ENCODE measurements at places on chromosomes 13 and 19.

- DNase-seq, result peak; percentile 91
Observed at GRCh38 chr13:27353166-27353583, 71.2 kb upstream of the GTF3A start.

GRCh38 chr13:99357131-99357596 is 50.0 kb upstream of the GPR183 start:
- no peak for DNase-seq

GRCh38 chr13:30111810-30112209 is 195.5 kb downstream of the KATNAL1 start:
- peak; percentile 41 for DNase-seq

DNA sequence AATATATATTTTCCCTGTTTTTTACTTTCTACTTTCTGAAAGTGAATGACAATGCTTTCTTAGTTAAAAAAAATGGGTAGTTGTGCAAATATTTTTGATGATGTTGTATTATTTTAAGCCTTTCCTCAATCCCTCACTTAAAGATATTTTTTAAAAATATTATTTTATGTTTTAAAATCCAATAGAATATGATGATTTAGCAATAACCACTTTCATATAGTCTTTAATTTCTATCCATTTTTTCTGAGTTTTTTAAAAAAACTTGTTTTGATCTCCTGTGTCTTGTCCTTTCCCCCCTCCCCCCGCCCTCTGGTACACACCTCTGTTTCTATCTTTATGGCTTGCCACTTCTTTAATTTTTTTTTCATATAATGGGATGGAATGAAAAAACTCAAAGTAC is 362.0 kb upstream of the SLITRK6 start:
- no peak for DNase-seq

GRCh38 chr13:29761815-29762214 is 88.6 kb downstream of the UBL3 start:
- DNase-seq, result no peak

DNA sequence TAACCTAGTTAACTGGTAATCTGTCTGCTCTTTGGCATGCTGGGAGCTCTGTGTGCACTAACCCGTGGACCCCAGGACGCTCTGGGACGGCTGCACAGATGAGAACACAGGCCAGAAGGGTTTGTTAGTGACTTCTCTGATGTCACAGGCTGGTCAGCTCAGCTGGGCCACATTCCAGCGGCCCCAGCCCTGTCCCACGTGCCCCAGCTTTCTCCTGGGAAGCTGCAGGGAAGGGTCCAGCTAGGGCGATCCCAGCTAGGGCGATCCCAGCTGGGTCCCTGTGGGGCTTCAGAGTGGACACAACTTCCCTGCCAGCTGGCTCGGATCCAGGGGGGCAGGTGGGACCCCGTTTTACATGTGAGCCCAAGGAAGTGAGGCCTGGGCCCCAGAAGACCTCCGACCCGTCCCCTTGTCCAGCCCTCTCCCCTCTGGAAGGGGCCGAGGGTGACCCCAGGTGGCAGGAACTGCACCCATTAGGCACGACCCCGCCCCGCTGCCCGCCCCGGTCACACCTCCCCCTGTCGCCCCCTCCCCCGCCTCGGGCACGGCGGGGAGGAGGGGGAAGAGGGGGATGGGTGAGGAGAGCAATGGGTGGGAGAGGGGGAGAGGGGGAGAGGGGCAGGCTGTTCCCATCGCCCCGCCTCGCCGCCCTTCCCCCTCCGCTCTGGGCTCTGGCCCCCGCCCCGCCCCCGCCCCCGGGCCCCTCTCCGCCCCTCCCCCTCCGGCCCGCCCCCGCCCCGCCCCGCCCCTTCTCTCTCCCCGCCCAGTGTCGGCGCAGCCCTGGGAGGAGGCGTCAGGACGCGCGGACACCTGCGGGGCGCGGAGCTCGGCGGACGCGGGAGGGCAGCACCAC is 75.2 kb upstream of the MCF2L start:
- peak; percentile 84 for DNase-seq

DNA sequence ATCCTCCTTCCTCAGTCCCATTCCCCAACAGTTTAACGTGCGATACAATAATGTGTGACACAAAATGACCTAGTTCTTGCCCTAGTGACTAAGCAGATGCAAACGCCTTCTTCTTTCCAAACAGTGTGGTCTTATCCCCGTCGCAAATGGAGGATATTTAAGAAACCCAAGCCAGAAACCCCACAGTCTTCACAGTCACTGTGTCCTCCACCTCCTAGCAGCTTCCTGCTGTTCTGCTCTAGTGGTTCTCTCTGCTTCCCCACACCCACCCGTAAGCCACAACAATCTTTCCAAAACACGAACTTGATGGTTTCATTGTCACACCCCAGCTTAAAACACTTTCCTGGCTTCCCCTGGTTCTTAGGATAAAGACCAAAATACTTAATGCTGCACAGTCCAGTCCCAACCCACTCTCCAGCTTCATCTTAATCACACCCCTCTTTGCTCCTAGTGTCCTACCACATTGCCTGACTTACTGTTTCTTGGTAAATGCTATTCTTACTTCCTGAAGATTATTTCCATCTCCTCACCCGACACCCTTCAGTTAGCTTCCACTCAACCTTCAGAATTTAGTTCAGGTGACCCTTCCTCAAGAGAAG is 32.3 kb downstream of the ITM2B start:
- DNase-seq, result no peak

GRCh38 chr19:18340190-18340989 is at the start of gene PGPEP1:
Gene PGPEP1, plus strand, starts transcription at chr19:18340598. Its CDS starts 84 bp downstream, at chr19:18340682.
- peak; percentile 91 for DNase-seq

GRCh38 chr13:22336460-22336859 is 665.6 kb downstream of the FGF9 start:
- no peak for DNase-seq

Data from GM10248 (cell line).